Neuronal stem cell (in vitro differentiated cells): ENCODE measurements at places on chromosomes 11 and 22.

GRCh38 chr11:44614281-44614775 is 48.9 kb downstream of the CD82 start:
- DNase-seq: no peak

GRCh38 chr22:44131989-44132685 is 48.6 kb upstream of the PARVG start:
- DNase-seq: no peak

DNA sequence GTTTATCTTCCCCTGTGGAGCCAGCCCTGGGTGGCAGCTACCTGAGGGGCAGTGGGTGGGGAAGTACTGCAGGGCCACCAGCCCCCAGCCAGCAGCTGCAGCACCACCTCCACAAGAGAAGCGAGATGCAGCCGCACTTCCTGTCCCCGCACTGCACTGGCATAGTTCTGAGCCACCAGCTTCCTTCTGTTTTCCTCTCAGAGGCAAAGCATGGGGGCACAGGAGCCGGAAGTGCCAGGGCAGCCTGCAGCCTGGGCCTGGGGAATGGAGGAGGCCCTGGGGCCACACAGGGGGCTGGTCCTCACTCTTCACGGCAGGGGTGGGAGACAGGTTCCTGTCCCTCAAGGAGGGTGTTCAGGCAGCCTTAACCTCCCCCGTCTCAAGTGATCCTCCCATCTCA is 11.9 kb upstream of the SH3BP1 start:
- DNase-seq: no peak

GRCh38 chr22:23509571-23510302 is 70.4 kb downstream of the IGLL1 start:
- no peak for DNase-seq

GRCh38 chr22:23836692-23837495 is 1.9 kb downstream of the DERL3 start:
- DNase-seq: no peak

- no peak for DNase-seq
These were observed 10.6 kb upstream of the CDC42EP1 start for GRCh38 chr22:37549704-37550059.

GRCh38 chr22:50179937-50180726 is 5.6 kb upstream of the TRABD start:
- DNase-seq: no peak

GRCh38 chr11:29432719-29433325 is 584.0 kb downstream of the KCNA4 start:
- no peak for DNase-seq

GRCh38 chr11:123469089-123469488 is 39.0 kb downstream of the GRAMD1B start:
- no peak for DNase-seq

GRCh38 chr22:23163665-23164064 is 16.6 kb upstream of the BCR start:
- DNase-seq: no peak
